ENCODE measurements at places on chromosomes 3 and 15. TPM values are rescaled to one million over a fixed set of nuclear protein-coding genes. Genes with fewer than 3 reads are reported as not detected.
A peak's percentile ranks its signal among the peaks of the same experiment; 100 is the strongest.

Gene ARPIN
- 14.3 TPM for total RNA-seq

Gene SLC38A3
- 5.4 TPM for total RNA-seq

Gene DAZL
- total RNA-seq = 71.5 TPM

Gene NME9
- total RNA-seq = 8.0 TPM

Gene PRR20G
- 9.1 TPM for total RNA-seq

Gene PROS1
- total RNA-seq = 28.4 TPM

Gene CLEC3B
- 86.6 TPM for total RNA-seq

Gene NR2E3
- total RNA-seq = 4.3 TPM

Gene LDHAL6B
- 18.6 TPM for total RNA-seq

Gene FBXO40
- 0.31 TPM for total RNA-seq

Gene SNTN
- total RNA-seq = not detected

Gene CD96
- total RNA-seq = 0.16 TPM

Gene STRC
- total RNA-seq = 10.1 TPM

Gene PROK2
- total RNA-seq = 4.9 TPM

Gene ABHD17C
- total RNA-seq = 8.0 TPM

Gene PRICKLE2
- total RNA-seq = 10.1 TPM

GRCh38 chr3:172334671-172335207 lies 113.5 kb downstream of the GHSR start:
- no peak for DNase-seq

GRCh38 chr3:159416856-159417255 lies 571.8 kb upstream of the IL12A start:
- no peak for DNase-seq

- no peak for DNase-seq
Observed at GRCh38 chr3:59247402-59247841, 197.6 kb upstream of the CFAP20DC start.

- DNase-seq = peak; percentile 30
Observed at GRCh38 chr3:107421170-107421792, 44.0 kb downstream of the CCDC54 start.

- DNase-seq = no peak
Observed at GRCh38 chr15:70562906-70563305, 200.5 kb downstream of the UACA start.

DNA sequence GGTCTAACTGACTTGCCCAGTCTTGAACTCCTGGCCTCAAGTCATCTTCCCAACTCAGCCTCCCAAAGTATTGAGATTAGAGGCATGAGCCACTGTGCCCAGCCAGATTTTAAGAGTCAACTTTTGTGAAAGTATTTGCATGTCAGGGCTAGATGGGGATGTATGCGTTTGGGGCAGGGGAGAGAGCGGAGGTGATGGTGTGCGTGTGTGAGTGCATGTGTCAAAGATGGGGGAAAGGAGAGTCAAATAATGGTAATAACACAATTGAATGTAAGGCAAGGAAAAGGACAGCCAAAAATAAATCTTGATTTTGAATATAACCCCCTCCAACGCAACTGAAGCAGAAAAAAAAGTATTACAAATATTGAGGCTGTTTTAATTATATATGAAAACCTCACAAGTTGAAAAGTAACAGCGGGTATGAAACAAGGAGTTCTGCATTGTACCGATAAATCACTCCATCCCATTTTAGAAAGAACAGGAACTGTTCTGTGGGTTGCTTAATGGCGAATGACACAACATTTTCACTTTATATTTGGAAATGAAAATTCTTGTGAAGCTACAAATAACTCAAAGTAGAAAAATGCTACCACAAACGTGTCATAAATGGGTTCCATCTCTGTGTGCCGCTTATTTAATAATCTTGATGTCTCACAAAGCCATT lies 29.9 kb upstream of the LDHAL6B start:
- DNase-seq = no peak

DNA sequence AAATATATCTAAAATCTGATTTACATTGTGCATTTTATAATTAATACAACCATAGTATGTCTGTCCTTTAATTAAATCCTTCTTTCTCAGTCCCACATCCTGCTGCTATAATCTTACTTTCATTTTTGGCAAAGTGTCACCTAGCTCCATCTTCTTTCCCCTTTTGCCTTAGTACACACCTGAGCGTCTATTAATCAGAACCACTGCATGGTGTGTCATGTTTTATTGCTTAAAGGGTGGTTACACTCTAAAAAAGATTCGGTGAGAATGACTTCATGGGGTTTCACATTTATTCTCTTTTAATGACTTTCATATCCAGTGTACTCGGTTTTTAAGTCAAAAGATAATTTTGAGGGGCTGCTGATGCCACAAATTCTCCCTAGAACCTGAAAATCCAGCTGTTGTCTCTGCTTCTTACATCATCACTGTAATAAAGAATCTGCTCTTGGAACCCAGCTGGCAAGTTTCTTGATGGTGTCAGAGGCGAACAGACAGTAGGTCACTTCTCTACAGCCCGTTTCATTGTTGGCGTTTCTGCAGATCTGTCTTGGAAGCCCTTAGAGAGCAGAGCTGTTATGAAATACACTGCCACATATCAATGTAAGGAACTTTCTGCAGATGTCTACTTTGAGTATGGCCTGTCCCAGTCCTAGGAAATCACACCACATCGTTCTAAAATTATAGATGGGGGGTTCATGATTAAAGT lies 99.7 kb downstream of the TIGIT start:
- DNase-seq = no peak

GRCh38 chr3:129123314-129124060 lies 1.9 kb upstream of the RAB43 start:
- no peak for DNase-seq

DNA sequence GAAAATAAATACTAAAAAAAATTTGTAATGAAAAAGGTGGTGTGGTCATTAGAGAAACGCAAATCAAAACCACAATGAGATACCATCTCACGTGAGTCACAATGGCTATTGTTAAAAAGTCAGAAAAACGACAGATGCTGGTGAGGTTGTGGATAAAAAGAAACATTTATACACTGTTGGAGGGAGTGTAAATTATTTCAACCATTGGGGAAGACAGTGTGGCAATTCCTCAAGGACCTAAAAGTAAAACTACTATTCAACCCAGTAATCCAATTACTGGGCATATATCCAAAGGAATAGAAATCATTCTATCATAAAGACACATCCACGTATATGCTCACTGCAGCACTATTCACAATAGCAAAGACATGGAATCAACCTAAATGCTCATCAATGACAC lies 120.3 kb downstream of the MYO9A start:
- DNase-seq = no peak

- no peak for DNase-seq
Observed at GRCh38 chr3:141367038-141367730, 1.1 kb upstream of the ZBTB38 start.

DNA sequence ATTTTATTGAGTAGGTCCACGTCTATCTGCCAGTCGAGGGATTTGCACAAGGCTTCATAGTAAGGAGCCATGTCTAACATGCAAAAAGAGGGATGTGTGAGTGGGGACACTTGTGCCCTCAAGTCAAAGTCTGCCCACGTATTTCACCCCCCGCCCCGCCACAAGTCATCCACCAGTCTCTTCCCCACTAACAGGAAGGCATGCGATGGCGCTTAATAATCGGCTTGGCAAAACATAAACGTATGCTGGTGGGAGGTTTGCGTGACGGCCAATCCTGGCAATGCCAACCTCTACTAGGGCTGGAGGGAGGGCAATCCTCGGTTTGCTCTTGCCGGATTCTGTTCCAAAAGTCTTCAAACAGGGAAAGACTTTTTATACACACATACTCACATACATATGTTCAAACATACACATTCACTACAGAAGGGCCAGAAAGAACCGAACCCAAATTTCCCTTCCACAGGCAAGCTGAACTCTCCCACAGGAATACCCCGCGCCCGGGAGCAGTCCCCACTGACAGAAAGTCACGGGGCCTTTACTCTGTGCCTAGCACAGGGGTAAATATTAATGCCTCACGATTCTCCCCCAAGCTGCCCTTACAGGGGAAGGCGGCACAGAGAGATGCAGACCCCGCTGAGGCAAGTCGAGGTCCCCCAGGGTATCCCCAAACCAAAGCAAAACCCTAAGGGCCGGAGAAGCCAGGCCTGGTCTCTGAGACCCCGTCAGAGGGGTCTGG lies 675 bp downstream of the PSMD6 start:
- DNase-seq = peak; percentile 32

DNA sequence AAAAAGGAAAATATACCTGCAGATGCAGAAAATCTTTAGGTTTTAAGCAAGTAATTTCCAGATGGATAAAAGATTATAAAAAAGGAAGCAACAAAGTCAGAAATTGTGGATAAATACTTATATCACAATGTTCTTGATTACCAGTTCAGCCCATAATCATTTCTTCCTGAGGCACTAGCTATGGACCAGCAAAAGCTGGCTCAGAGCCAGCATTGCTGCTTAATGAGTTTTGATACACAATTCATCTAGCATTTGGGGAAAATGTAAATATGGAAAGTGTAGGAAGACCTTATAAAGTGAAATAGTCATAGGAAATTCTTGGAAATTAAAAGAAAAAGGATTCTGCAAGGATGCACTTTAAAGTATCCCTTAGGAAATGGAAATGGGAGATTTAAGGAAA lies 168.3 kb upstream of the GBE1 start:
- DNase-seq = peak; percentile 28

- DNase-seq = no peak
Observed at GRCh38 chr3:514192-514591, 317.6 kb downstream of the CHL1 start.

GRCh38 chr15:67941648-67942310 lies 101.9 kb upstream of the RNU6-1 start:
- DNase-seq = no peak

DNA sequence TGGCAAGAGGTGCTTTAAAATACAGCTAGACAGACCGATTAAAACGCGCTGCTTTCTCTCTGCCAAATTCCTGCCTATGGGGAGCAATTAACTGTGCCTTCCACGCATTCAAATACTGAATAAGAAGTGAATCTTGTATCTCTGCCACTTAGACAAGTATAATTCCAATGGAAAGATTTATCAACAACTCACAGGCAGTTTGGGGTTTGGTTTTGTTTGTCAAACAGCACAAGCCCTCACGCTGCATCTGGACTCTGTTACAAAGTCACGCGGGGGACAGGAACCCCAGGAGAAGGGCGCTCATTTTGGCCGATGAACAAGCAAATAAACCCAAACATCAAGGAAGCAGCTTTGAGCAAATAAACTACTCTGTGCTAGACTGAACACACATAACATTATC lies 61.8 kb upstream of the TMCO5A start:
- no peak for DNase-seq

DNA sequence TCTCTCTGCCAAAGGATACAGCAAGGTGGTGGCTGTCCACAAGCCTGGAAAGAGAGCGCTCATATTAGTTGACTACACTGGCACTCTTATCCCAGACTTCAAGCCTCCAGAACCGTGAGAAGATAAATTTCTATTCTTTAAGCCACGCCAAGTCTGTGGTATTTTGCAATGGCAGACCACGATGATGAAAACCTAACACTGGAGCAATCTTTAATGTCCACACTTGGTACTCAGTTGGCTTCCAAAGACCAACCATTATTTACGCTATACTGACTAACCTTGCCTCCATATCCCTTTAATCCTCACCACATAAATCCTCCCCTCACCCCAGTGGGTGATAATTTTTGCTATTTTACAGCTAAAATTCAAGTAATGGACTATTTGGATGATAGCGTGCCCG lies 16.9 kb upstream of the LACTB start:
- no peak for DNase-seq

GRCh38 chr3:41963823-41964222 lies 1.9 kb upstream of the ULK4 start:
- no peak for DNase-seq

- DNase-seq = no peak
Observed at GRCh38 chr3:14265246-14265962, 86.8 kb downstream of the LSM3 start.

DNA sequence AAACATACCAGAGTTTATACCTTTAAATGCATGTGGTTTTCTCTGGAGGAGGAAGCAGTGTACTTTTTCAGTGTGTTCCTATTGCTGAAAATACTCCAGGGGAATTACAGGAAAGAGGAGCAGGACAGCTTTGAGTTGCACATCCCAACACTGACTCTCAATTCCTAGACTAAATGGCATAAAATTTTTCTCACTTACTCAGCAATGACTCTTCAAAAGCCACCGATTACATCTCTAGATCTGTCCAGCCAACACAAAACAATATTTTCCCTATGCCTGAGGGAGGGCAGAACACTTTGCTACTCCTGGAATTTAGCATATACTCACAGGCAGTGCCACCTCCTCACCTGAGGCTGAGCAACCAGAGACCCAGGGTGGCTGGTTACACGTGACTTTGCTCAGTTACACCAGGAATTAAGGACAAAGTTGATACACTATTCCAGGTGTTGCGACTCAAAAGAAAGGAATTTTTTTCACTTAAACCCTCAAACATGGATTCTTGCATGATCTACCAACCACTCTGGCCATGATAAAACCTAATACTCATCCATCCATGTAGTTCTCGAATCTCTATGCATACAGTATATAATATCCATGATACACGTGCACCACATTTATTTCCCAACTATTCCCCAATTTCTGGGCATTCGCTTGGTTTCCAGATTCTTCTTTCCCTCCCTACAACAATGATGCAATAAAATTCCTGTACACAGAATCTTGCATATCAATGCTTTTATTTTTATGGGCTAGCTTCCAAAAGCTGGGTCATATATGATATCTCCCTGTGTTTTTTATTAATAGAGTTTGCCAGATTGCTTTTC lies 194.6 kb downstream of the THRB start:
- DNase-seq = no peak

- DNase-seq = no peak
Observed at GRCh38 chr15:73630921-73631362, 2.2 kb downstream of the NPTN start.

DNA sequence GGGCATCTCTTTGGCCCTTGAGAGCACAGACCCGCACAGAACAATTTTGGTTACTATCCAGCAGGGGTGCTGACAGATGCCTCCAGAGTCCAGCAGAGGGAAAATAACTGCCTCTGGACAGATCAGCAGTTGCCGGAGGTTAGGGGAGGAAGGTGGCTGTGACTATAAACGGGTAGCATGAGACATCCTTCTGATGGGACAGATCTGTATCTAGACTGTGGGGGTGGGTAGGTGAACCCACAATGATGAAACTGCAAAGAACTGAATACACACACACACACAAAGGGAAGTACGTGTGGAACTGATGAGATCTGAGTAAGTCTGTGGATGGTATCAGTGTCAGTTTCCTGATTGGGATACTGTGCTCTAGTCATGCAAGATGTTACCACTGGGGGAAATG lies 21.2 kb downstream of the ADAMTS7 start:
- no peak for DNase-seq

GRCh38 chr3:49132437-49133225 lies at the start of gene LAMB2:
LAMB2 (minus strand) TSS chr3:49133050; CDS start chr3:49132867, 183 bp downstream.
- peak; percentile 92 for DNase-seq

DNA sequence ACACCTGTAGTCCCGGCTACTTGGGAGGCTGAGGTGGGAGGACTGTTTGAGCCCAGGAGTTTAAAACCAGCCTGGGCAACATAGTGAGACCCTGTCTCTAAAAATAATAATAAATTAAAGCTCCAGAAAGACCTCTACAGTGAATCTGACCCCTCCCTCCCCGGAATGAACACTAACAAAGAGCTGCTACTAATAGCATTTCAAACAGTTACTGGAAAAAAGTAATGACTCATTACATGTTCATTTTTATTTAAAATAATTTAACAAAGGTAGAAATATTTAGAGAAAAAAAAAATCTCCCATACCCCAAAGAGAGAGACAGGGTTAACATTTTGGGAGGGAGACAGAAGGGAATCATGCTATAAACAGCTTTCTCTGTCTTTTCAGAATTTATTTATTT lies 2.2 kb upstream of the UBA3 start:
- no peak for DNase-seq
